ENCODE measurements at places on chromosomes 7 and 10. TPM values are rescaled to one million over a fixed set of nuclear protein-coding genes. Genes with fewer than 3 reads are reported as not detected.

Gene TECTB
- total RNA-seq = not detected

Gene CYP2C8
- total RNA-seq = not detected

Gene UBE2H
- 40.3 TPM for total RNA-seq

Gene TRIM50
- total RNA-seq = not detected

Gene ZNF425
- 1.6 TPM for total RNA-seq

Gene TCF7L2
- total RNA-seq = 25.2 TPM

Measured in epithelial cell of alveolus of lung (primary cell).